Sciatic nerve (tissue), 2 donors: ENCODE measurements at places on chromosomes 5 and 9. TPM values are rescaled to one million over a fixed set of nuclear protein-coding genes. Genes with fewer than 3 reads are reported as not detected.

The DNAJA1 gene
- 108 TPM for total RNA-seq

The SCGB3A1 gene
- not detected for total RNA-seq

The S1PR3 gene
- total RNA-seq: 16.9 TPM

The SPINK4 gene
- total RNA-seq: not detected
